ENCODE measurements at places on chromosomes 5 and 9.
A peak's percentile ranks its signal among the peaks of the same experiment; 100 is the strongest.

- no peaks in the 10 kb centered on the region for H3K27me3 ChIP-seq
- no peaks in the 10 kb centered on the region for H3K36me3 ChIP-seq
- no peak for DNase-seq
- H3K4me1 ChIP-seq: no peaks in the 10 kb centered on the region
Observed at GRCh38 chr5:163963881-163964280, 458.5 kb downstream of the MAT2B start.

- no peaks in the 10 kb centered on the region for H3K4me1 ChIP-seq
- H3K27ac ChIP-seq: no peak overlapping the region
- no peak overlapping the region for H3K4me3 ChIP-seq
- H3K36me3 ChIP-seq: no peaks in the 10 kb centered on the region
- DNase-seq: no peak
Observed at GRCh38 chr5:115150512-115150911, 19.2 kb downstream of the TRIM36 start.

DNA sequence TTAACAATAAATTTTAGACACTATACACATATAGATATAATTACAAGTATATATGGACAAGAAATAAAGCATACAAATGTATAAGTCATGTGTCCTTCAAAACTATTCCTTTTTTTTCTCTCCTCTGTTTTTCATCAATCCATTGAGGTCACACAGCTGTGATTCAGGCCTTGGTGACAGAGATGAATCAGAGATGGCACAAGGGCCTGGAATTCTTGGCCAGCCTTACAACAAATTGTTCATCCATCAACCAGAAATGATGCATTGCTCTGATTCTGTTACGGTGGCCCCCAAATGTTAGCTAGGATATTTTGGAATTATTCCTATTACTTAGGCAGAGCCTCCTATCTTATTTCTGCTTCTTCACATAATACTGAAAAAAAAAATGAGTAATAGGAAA is 108.7 kb upstream of the MPDZ start:
- peaks cover 22% of the 10 kb centered on the region for H3K4me1 ChIP-seq
- H3K4me3 ChIP-seq: no peak overlapping the region
- H3K27ac ChIP-seq: peak overlapping the region; percentile 39
- peak; percentile 87 for DNase-seq

- no peaks in the 10 kb centered on the region for H3K27me3 ChIP-seq
- no peak overlapping the region for H3K27ac ChIP-seq
- DNase-seq: no peak
- peaks cover 10% of the 10 kb centered on the region for H3K36me3 ChIP-seq
Observed at GRCh38 chr5:76657091-76657490, 33.9 kb upstream of the F2RL2 start.

- no peak overlapping the region for H3K4me3 ChIP-seq
- H3K4me1 ChIP-seq: no peaks in the 10 kb centered on the region
- no peak for DNase-seq
- no peak overlapping the region for H3K27ac ChIP-seq
Observed at GRCh38 chr5:53161876-53162275, 52.3 kb upstream of the MOCS2 start.

All from adrenal gland (tissue), 19 donors.